ENCODE measurements at places on chromosomes 1 and 21.

GRCh38 chr1:211813590-211813989, 17.0 kb downstream of the LPGAT1 start:
- no peak for DNase-seq

- DNase-seq, result no peak
These were observed 43.1 kb upstream of the FOXO6 start for GRCh38 chr1:41318135-41318534.

- DNase-seq, result no peak
These were observed 142.3 kb upstream of the KCNE2 start for GRCh38 chr21:34221331-34222030.

DNA sequence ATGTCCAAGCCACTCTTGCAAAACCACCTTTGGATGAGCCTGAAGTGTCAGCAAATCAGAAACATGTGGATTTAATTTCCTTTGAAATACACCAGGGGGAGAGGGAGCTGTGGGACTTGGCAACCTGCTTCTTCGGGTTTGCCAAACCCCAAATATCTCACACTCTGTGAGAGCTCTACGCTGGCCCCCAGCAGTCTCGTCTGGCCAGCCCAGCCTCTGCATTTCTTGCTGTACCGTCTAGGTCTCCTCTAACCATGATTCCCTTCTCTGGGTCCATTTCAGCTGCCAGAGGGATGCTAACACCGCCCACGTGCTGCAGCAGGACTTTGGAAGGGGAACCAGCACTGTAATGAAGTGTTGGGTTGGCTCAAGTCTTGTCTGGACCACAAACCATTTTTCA, 114.6 kb downstream of the MRPS6 start:
- no peak for DNase-seq

DNA sequence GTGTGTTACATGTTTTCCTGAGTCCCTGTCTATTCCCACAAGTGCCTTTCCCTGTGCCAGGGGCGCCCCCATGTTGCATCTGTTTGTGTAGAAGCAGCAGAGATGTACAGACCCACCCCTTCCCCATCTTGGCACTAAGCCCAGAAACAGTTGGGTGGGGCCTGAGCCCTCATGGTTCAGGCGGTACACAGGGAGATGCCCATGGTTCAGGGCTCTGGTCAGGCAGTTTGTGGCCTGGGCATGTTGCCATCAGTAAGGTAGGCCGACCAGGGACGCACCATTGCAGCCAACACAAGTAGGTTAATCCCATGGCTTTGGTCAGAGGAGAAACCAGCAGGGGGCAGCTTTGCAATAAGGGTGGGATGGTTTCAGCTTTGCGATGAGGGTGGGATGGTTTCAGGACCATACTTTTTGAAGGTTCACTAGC, 914 bp upstream of the ADGRB2 start:
- no peak for DNase-seq

DNA sequence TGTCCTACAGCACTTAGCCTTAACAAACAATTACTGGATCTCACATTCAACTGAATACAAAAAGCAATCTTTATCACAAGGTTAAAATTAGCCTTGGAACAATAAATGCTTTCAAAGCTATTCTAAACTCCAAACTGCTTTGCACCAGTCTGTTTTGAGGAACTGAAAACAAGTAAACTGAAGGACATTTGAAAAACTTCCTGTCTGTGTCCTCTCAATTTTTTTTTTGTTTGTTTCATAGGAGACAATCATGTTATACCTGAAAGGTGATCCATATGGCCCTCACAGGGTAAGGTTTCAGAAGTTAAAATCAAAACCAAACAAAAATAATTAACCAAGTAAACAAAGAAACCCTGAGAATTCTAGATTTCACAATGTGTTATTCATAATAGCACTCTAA, 459.1 kb downstream of the DPYD start:
- no peak for DNase-seq

GRCh38 chr1:2166254-2166653, 28.3 kb downstream of the FAAP20 start:
- DNase-seq, result no peak

- no peak for DNase-seq
These were observed 61.4 kb upstream of the LRRN2 start for GRCh38 chr1:204746838-204747442.

GRCh38 chr1:207791290-207791689, 39.4 kb downstream of the CD46 start:
- DNase-seq, result no peak

- no peak for DNase-seq
These were observed 35.8 kb downstream of the WNT4 start for GRCh38 chr1:22107126-22107525.

GRCh38 chr21:44730951-44731579, 19.7 kb upstream of the TSPEAR start:
- no peak for DNase-seq

- DNase-seq, result no peak
These were observed 229.9 kb downstream of the TTLL7 start for GRCh38 chr1:83769072-83769471.

DNA sequence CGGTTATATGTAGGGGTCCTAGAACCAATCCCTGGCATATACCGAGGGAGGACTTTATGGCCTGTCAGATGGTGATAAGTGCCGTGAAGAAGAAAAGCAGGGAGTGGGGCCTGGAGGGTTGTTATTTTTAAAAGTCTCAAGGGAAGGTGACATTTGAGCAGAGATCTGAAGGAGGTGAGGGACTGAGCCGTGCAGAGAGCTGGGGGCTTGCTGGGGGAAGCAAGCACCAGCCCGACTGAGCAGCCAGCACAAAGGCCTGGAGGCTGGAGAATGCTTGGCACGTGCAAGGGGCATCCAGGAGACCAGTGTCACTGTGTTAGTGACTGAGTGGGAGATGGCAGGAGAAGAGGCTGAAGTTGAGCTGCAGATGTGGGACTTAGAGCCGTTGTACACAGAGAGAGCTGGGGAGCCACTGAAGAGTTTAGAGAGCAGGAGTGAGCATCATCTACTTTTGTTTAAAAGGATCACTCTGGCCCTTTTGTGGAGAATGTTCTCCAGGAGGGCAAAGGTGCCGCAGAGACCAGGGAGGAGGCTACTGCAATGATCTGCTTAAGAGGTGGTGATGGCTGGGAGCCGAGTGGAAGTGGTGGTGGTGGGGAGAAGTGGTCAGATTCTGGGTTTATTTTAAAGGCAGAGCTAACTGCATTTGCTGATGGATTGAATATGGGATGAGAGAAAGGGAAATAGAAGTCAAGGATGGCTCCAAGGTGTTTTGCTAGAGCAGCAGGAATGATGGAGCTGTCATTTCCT, 31.2 kb downstream of the PTPRU start:
- no peak for DNase-seq

GRCh38 chr1:78286686-78287085, 204.1 kb upstream of the PTGFR start:
- DNase-seq, result no peak

DNA sequence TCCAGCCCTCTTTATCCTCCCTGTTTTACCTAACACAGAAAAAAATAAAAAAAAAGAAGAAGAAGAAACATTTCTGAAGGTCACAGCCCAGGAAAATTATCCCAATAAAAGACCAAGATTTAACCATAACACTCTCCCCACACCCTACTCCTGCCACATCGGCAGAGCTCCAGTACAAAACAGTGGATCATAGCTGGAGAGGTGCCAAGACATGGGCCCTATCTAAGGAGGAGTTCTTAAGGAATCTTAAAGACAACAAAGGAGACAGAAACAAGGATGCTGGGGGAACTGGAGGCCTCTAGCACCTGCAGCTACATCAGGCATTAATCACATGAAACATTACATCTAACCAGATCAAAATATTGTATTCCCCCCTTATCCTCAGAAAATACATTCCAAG, 432.8 kb downstream of the MATN1 start:
- DNase-seq, result no peak

DNA sequence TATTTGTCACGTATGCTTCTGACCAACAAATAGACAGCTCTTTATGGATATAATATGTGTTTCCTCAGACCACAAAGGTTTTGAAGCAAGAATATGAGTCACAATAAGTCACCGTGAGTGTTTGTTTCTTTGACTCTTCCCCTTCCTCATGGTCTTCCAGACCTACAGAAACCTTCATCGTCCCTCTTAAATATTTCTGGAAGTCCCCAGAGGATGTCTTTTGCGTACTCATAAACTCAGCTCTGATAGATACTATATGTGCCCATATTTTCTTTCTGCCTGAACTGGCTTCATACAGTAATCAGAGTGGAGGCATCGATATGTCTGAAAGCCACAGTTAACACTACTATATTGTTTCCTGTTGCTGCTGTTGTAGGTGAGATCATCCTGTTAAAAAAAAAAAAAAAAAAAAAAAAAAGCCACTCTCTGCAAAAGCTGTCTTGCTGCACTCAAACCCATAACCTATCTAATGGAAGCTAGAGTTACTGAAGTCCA, 38.4 kb downstream of the ADAMTS1 start:
- no peak for DNase-seq

DNA sequence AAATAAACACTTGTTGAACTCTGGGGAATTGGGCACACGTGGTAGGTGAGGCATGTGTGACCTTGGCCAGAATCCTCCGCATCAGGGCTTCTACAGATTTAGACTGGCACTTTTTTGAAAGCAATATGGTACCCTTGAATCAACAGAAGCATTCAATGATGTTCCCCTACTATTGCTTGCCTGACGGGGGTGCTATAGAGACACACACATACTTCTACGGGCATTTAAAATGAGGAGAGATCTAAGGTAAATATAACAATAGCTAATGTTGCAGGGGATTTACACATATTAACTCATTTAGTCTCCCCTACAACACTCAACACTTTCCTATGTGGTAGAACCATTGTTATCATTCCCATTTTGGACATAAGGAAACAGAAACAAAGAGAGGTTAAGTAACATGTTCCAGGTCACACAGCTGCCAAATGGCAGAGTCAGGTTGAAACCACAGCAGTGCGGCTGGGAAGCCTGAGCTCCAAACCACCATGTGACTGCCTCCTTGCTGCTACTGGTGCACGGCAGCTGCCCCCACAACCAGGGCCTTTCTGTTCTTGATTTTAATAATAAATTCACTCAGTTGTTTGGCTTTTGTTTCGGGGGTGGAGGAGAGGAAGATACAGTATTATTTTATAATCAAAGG, 147.4 kb downstream of the ZNF281 start:
- no peak for DNase-seq

GRCh38 chr1:36883315-36883949, 150.9 kb downstream of the GRIK3 start:
- no peak for DNase-seq

DNA sequence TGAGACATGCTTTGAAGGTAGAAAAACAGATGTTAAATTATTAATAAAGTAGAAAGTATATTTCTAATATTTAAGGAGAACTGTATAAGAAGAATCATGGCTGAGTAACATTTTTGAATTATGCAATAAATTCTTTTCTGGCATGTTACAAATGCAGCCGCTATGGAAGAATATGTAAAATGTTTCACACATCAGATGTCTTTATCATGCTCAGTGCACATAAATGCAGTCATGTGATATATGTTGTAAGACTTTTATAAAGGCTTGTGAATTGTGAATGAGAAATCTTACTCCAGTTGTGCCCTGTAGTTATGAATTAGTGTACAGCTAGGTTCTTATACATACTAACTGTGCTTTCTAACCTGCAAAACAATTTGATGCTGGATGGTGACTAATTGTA, 53.5 kb downstream of the LRRC8B start:
- no peak for DNase-seq

DNA sequence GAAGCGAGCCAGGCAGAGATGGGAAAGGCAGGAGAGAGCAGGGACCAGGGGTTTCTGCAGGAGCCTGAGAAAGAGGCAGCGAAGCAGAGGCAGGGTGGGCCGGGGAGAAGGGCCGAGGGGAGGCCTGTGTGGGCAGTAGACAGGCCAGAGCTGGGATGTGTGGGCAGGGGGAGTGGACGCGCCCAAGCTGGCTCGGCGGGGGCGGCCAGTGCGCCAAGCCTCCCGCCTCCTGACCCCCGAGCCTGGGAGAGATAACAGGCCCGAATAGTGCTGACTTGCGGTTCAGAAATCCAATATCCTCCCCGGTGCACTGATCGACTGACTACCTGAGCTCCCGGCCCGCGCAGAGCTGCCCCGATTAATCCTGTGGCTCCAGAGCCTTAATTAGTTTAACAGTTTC, 41.9 kb downstream of the AHDC1 start:
- DNase-seq, result no peak

- no peak for DNase-seq
These were observed 43.3 kb downstream of the GPR3 start for GRCh38 chr1:27435566-27436203.

- DNase-seq, result no peak
These were observed 126.1 kb upstream of the CACHD1 start for GRCh38 chr1:64343823-64344190.

GRCh38 chr1:89484092-89485038, 40.3 kb upstream of the LRRC8B start:
- DNase-seq, result no peak

DNA sequence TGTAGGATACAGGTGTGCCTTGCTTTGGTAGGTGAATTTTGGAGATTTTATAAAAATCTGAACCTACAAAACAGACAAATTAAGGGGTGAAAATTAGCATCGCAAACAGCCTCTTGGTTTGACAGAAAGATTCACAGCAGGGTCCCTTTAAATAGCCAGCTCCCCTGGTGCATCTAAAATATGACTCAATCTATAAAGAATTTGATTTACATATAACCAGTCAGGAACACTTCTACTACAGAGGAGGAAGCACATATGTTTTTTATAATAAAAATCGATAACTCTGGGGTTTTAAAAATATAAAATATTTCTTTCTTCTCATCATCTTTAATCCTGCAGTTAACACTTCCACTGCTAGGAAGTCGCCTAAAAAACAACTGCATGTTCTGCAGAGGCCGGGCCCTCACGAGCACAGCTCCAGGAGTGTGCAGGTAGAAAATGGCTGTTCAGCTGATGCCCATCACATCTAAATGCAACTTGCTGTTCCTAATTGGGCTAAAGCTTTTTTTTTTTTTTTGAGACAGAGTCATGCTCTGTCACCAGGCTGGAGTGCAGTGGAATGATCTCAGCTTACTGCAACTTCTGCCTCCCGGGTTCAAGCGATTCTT, 203.4 kb downstream of the HS2ST1 start:
- DNase-seq, result no peak

- no peak for DNase-seq
These were observed 54.7 kb downstream of the RBM11 start for GRCh38 chr21:14270631-14271030.

DNA sequence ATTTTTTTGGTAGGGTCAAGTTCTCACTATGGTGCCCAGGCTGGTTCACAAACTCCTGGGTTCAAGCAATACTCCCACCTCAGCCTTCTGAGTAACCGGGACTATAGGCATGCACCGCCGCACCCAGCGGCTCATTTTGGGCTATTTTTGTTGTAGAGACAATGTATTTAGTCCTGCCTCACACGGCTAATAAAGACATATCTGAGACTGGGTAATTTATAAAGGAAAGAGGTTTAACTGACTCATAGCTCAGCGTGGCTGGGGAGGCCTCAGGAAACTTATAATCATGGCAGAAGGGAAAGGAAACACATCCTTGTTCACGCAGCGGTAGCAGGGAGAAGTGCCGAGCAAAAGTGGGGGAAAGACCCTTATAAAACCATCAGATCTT, 4.2 kb downstream of the CELA2A start:
- no peak for DNase-seq

GRCh38 chr1:32881871-32882850, 4.1 kb upstream of the HPCA start:
- no peak for DNase-seq

- DNase-seq, result no peak
These were observed 4.3 kb upstream of the LRRC3 start for GRCh38 chr21:44450999-44451398.

Measured in stimulated activated CD8-positive, alpha-beta memory T cell treated with anti-CD3 and anti-CD28 coated beads, Interleukin-15, amount 100 ng/mL, for 4 hours (primary cell).